ENCODE measurements at places on chromosomes 7 and 10.

DNA sequence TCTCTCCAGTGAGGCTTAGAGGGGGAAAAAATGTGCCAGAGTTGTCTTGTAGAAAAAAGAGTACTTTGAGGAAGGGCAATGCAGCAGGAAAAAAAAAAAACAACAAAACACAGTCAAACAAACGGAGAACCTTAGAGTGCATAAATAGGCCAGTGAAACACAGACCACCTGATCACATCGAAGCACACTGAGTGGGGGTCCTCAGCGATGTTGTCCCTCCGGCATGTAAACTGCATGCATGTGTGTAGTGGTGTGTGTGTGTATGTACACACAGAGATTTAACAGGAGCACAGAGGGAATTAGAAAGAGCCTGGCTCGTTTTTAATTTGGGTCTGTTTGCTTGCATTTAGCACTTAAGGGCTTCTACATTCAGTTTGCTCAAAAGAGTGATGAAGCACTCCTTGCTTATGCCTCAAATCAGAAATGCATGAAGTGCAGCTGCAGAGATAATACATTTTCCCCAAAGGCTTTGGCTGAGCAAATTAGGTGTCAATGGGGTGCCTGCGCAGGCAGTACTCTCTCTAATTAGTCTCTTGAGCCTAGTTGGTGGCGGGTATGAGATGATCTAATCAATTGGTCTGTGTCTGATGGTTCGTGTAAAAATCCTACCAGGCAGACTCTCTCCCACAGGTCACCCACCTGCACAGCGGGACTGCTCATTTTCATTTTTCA, 62.7 kb upstream of the FZD1 start:
- peak; percentile 63 for DNase-seq

DNA sequence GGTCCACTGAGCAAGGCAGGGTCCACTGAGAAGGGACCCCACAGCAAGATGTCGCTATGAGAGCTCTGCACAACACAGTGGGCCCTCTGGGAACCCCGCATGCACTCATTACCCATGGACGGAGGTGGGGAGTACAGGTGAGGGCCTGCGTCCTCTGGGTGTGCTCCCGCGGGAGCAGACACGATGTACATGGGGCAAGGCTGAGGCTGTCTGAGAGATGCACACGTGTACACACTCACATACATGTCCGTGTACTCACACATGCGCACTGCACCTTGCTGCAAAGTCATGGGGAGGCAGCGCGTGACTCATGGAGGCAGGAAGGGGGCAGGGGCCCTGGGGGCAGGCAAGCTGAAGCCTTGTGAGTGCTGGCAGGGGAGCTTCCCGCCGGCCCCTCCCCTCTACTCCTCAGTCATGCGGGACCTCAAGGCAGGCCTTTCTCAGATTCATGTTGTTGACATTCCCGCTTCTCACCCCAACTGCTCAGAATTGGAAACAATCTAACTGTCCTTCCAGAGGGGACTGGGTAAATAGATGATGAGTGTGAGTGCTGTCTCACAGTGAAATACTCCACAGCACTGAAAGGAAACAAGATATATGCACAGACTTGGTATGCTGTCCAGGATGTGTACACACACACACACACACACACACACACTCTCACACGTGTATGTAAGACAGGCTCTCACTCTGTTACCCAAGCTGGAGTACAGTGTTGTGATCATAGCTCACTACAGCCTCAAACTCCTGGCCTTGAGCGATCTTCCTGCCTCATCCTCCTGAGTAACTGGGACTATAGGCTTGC, 40.0 kb downstream of the GOLGA7B start:
- no peak for DNase-seq

GRCh38 chr7:141991140-141991539, 4.5 kb upstream of the MGAM start:
- DNase-seq, result no peak

GRCh38 chr7:86644282-86645224, 844 bp downstream of the GRM3 start:
- DNase-seq, result peak; percentile 4

- no peak for DNase-seq
Measured at GRCh38 chr10:23742368-23742767, 303.5 kb downstream of the OTUD1 start.

DNA sequence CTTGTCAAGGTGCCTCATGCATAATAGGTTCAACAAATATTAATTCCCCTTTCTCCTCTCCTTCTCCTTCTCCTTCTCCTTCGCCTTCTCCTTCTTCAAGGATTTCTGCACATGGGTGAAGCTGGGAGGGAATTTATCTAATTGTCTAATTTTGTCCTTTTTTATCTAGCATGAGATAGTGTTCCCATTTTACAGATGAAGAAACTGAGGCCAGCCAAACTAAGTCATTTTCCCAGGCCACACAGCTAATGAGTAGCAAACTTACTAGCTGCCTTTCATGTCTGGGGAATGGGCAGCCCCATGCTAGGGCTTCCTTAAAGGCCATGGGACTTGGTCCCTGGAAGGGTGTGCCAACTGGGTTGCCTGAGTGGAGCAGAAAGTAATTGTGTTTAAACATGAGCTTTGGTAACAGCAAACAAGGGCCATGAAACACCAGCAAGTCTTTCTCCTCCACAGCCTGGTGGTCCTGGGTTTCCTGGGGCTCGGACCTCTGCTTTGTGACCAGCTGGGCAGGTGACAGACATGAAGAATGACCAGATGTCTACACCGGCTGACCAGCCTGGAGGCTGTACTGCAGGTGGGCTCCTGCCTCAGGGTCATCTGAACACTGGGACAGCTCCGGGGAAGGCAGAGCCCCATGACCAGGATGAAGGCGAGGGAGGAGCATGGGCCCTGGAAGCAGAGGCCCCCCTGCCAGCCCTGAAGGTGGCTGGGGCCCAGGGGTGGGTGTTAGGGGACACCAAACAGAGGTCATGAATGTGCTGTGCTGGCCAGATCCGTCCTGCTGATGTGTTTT, 138.0 kb downstream of the PTPN20 start:
- no peak for DNase-seq

DNA sequence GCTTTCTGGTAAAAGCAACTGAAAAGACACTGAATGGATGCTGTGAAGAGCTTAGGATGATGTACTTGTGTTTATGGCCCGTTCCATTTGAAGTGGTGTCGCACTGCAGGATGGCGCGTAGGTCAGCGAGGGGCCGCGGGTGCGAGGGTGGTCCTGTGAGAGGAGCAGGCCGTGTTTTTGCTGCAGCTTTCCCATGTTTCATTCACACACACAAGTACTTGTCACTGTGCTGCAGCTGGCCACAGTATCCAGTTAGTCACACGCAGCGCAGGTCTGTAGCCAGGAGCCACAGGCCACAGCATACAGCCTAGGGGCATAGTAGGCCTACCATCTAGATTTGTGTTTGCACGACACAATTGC, 23.2 kb downstream of the WIPI2 start:
- no peak for DNase-seq

GRCh38 chr7:44664780-44665461, 58.5 kb downstream of the OGDH start:
- no peak for DNase-seq

- DNase-seq, result no peak
Measured at GRCh38 chr10:67669978-67670377, 26.0 kb downstream of the CTNNA3 start.

DNA sequence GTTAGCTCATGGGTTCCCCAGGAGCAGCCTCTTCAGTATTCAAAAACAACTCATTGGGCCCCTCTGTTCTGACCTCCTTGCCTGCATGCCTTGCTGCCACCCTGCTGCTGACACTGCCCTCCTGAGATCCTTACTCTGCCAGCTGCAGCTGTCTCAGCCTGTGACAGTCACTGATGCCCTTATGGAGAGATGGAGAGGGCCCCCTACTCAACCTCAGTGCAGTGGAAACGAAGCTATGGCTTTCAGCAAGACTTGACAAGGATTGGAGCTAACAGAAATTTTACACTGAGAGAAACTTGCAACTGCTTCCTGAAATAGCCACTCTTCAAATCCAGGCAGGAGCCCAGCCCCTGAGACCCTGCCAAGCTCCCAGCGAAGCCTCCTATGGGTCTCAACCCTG, 678.3 kb upstream of the C7orf33 start:
- DNase-seq, result no peak

- no peak for DNase-seq
Measured at GRCh38 chr10:6494936-6495592, 85.0 kb downstream of the PRKCQ start.

DNA sequence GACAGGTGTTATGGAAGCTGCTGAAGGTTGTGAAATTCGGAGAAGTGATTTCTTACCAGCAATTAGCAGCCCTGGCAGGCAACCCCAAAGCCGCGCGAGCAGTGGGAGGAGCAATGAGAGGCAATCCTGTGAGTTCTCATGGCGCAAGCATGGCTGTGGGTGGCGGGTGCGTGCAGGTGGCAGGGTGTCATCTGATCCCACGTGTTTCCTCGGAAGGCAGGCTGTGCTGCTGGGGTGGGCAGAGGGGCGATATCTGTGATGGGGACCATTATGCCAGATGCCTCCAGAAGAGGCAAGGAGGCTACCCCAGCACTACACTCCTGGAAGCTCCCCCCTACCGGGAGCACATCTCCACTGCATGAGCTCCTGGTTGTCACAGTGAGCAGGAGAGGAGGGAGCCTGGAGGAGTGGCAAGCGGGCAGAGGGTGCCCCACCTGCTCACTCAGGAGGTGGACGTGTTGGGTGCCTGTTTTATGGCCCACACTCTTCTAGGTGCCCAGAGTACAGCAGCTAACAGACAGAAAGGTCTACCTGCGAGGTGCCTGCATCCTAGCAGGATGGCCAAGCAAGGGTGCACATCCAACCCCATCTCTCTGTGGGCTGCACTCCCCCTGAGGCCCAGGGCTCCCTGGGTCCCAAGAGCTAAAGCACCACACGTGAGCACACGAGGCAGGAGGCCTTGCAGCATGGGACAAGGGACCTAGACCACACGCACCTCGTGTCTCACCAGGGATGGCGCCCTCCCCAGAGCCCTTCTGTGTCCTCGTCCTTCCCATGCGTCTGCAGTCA, 204.7 kb downstream of the EBF3 start:
- no peak for DNase-seq

DNA sequence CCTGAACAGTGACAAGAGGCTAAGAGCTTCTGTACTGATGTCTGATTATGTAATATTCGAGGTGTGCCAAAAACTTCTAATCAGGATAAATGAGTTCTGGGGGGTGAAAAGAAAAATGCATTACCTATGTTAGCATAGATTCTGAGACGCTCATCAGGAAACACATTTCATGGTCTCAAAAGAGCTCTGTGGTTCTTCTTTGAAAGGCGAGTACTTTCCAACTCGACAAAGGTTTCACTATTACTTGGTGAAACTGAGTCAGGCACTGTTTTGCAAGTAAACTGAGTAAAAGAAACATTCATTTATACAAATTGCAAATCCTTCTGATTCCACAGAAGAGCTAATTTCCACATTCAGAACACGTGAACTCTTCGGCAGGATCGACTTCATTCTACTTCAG, 523.2 kb downstream of the GATA3 start:
- DNase-seq, result no peak

- DNase-seq, result no peak
Measured at GRCh38 chr10:10845826-10846503, 171.7 kb upstream of the CELF2 start.

DNA sequence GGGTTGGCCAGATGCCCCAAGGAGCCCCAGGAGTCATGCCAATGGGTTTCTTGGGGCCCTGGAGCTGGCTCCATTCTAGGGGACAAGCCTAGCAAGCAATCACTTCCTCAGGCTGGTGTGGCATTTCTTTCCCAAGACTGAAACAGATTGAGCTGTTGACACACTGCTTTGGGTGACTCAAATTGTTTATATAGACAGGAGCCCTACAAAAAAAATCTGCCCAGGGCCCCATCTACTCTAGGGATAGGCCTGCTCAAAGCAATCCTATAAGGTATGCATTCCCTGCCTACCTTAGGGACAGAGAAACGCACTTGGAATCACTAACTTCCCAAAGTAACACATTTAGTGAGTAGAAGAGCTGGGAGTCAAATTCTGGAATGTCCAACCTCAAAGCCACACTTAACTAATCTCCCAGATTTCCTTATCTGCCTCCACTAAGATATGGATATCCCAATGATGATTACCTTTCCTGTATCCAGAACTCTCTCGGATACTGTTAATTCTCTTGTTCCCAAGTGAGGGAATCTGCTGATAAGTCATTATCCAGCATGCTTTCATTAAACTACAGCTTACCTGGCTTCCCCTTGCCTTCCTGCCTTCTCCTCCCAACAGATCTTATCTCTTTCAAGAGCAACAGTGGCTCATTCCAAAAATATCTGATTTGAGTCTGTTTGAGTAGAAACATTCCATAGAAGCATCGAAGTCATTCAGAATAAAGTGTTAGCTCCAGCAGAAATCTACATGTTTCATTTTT, 3.1 kb downstream of the ABLIM1 start:
- no peak for DNase-seq

GRCh38 chr7:131604841-131605279, 48.4 kb upstream of the PODXL start:
- DNase-seq, result no peak

GRCh38 chr7:73626814-73627213, 2.5 kb upstream of the MLXIPL start:
- DNase-seq, result no peak

DNA sequence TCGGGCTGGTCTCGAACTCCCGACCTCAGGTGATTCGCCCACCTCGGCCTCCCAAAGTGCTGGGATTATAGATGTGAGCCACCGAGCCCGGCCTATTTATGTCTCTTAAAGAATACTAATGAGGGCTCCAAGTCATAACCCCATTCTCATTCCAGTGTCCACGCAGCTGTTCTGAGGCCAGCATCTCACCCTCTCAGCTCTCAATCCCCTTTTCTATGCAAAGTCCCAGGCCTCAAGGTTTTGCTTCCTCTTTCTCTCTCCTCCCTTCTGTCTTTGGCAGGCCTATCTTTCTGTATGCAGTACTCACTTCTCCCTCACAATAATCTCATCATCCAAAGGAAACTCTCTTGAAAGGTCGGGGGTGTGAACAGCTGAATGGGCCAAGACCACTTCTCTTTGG, 28.0 kb upstream of the VSIR start:
- no peak for DNase-seq

DNA sequence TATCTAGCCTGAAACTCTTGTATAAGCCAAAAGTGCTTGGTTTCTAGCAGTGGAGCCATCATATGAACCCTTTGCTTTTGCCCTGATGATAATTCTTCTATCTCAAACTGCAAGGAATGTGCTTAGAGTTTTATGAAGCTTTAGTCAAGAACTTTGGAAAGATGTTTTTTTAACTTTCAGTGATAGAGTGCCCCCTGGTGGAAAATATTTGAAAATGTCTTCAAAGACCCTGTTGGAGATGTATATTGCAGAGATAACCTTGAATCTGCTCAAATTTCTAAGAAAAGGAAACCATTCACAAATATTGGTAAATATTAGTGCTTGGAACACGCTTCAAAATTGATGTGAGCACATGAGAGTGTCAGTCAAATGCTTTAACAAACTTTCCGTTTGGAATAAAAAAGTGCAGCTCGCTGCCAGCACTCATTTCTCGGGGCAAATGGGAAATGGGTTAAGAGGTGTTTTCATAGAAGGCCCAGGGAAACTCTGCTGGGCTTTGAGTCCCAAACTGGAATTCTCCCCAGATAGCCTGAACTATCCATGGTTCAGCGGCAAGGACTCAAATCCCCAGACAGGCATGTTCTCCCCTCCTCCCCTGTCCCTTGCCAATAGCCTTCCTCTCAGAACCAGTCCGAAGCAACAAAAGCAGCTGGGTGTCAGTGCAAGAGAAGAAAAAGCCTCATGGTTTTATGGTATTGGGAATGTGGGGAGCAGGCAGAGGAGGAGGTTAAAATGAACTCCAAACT, 129.3 kb downstream of the MYOF start:
- peak; percentile 10 for DNase-seq
